ENCODE measurements at places on chromosomes 6 and 20. TPM values are rescaled to one million over a fixed set of nuclear protein-coding genes. Genes with fewer than 3 reads are reported as not detected.

- peaks cover 11% of the 10 kb centered on the region for H3K27me3 ChIP-seq
- no peak overlapping the region for H3K4me3 ChIP-seq
- H3K4me1 ChIP-seq, result no peaks in the 10 kb centered on the region
- no peak overlapping the region for H3K27ac ChIP-seq
These were observed 243.0 kb downstream of the TSHZ2 start for GRCh38 chr20:53215166-53215565.

DNA sequence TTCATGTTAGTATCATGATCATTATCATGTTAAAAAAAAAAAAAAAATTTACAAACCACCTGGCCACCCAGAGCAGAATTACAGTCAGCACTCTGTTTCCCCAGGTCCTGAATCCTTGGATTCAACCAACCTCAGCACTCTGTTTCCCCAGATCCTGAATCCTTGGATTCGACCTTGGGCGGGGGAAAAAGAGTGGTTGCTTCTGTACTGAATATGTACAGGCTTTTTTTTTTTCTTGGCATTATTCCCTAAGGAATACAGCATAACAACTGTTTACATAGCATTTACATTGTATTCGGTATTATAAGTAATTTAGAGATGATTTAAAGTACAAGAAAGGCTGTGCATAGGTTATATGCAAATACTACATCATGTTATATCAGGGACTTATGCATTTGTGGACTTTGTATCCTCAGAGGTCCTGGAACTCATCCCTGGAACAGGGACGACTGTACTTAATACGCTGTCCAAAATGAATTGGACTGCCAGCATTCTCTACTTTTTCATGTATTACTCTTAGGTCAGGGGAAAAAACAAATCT is 31.2 kb downstream of the GCNT2 start:
- H3K4me3 ChIP-seq, result no peak overlapping the region
- DNase-seq, result peak; percentile 54
- H3K36me3 ChIP-seq, result no peaks in the 10 kb centered on the region
- peak overlapping the region; percentile 77 for H3K27ac ChIP-seq
- no peaks in the 10 kb centered on the region for H3K27me3 ChIP-seq
- H3K4me1 ChIP-seq, result peaks cover 61% of the 10 kb centered on the region

Gene GNMT
- total RNA-seq, result not detected

DNA sequence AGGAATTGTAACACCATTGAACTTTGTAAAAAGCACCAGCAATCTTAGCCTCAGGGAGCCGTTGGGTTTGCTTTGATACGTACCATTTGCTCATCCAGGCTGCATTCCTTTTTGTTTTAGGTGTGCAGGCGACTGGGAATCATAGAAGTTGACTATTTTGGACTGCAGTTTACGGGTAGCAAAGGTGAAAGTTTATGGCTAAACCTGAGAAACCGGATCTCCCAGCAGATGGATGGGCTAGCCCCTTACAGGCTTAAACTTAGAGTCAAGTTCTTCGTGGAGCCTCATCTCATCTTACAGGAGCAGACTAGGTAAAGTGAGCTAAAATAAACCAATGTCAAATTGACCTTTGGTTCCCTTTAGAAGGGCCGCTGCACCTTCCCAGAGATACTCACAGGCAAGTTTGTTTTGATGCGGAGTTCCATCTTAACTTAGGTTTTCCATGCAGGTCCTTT is 1.6 kb downstream of the MYLIP start:
- no peaks in the 10 kb centered on the region for H3K36me3 ChIP-seq
- peak; percentile 45 for DNase-seq
- H3K4me1 ChIP-seq, result peaks cover 27% of the 10 kb centered on the region
- peak overlapping the region; percentile 97 for H3K4me3 ChIP-seq
- H3K27ac ChIP-seq, result peak overlapping the region; percentile 99

- H3K27ac ChIP-seq, result no peak overlapping the region
- H3K27me3 ChIP-seq, result no peaks in the 10 kb centered on the region
- H3K4me3 ChIP-seq, result no peak overlapping the region
- DNase-seq, result no peak
- no peaks in the 10 kb centered on the region for H3K36me3 ChIP-seq
These were observed 262.4 kb downstream of the SOX4 start for GRCh38 chr6:21855811-21856455.
